ENCODE measurements at places on chromosomes 6 and 20.

DNA sequence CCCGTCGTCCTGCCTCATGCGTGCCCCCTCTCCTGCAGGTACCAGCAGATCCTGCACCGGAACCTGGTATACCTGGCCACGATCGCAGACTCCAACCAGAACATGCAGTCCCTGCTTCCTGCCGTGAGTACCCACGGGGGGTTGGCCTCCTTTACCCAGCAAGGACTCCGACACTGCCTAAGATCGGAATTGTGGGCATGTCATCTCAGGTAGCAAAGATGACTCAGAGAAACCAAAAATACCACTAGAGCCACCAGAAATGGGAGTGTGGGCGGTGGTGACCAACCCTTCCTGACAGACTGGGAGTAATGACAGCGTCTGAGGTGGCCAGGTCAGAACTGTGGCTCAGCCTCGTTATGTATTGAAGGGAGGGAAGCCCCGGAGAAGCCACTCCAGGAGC, 16.3 kb downstream of the SS18L1 start:
- DNase-seq: no peak

DNA sequence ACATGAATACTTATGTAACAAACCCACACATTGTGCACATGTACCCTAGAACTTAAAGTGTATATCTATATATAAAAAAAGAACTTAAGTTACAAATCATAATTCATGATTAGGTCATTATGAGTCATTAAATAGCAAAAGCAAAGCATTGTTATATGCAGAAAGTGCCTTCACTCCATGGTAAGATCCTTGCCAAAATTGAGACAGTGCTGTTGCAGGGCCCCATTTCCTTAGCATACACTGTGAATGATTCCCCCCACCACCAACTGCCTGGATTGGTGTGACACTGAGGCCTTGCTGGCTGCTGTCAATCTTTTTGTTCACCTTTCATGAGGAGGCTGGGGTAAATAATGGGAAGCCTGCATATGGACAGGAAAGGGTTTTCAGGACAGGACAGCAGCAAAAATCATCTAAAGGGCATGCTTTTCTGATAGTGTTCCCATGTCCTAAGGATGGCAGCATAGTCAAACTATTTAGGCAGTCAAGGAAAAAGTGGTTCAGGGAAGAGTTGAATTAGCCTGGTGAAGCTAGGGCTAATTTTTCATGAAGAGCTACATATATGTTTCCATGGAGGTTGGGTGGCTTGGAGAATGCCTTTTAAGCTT, 188.2 kb upstream of the ASCC3 start:
- no peak for DNase-seq

DNA sequence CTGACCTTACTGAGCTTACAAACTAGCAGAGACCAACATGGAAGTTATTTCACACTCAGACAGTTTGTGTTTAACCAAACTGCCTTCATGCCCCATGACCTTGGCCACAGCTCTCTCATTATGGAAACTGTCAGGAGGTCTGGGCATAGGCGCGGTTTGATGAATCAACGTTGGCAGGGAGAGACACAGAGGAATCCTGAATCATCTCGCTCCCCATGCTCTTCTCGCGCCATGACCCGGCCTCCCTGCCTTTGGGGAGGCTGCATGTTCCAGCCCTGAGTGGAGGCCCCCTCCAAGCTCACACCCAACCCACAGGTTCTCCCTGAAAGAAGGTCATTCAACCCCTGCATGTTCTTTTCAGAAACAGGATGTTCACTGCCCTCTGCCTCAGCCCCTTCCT, 15.9 kb upstream of the GDAP1L1 start:
- no peak for DNase-seq

- DNase-seq: no peak
These were observed 110.7 kb downstream of the ADTRP start for GRCh38 chr6:11667876-11668275.

DNA sequence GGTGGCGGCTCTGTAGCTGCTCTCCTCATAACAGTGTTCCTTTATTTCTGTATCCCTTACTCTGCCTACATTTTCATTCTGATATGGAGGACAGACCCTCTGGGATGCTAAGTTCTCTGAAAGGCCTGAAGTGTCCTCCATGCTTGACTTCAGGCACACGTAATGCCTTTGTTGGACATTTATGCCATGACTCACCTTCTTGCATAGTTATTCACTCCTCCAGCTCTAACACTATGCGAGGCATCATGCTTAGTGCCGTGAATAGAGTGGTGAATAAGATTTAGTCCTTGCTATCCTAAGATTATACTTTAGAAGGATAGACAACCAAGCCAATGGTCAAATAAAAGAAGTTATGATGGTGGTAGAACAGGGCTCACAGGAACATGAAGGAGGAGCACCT, 760.9 kb upstream of the FLRT3 start:
- no peak for DNase-seq

DNA sequence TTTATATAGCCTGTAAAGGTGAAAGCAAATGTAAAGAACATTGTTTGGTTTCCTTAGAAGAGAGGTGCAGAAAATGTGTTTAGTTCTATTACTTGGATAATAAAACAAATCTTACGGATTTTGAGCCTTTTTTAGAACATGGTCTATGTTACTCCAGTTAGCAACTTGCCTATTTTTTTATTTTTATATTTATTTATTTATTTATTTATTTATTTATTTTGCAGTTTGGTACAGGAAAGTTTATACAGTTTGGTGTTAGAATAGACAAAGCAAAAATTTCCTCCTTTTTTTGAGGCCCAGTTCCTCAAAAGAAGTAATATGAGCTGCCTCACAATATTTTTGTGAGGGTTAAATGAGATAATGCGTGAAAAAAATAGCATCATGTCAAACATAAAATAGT, 41.6 kb upstream of the EEF1E1 start:
- DNase-seq: no peak

GRCh38 chr20:54172856-54173652, 732 bp downstream of the CYP24A1 start:
- no peak for DNase-seq

GRCh38 chr6:14920276-14920675, 325.6 kb upstream of the JARID2 start:
- no peak for DNase-seq

GRCh38 chr6:33583591-33584155, 3.6 kb upstream of the BAK1 start:
- DNase-seq: no peak

DNA sequence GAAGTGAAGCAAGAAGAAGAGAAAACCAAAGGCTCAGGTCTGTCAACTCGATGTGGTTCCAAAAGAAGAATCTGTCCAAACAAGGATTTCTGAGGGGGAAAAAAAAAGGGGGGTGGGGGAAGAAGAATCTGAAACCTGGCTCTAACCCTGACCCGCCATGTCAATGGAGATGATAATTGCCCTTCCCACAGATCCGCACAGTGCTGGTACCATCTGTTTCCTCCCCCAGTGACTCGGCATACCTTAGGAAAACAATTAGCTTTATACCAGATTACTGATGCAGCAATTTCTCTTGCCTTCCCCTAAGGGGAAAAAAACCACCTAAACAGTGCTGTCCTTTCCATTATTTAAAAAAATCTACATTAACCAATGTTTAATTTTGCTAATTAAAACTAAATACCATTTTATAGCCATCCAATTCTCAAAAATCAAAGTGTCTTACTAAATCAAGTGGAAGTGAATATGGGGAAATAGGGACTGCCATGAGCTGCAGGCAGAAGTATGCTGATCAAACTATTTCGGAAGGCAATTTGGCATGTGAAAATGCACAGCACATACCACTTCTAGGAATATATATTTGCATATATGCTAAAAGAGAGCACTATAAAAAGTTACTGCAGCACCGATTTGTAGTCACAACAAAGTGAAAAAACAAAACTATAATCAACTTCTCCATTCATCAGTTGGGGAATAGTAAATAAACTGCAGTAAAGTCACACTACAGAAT, 46.8 kb downstream of the MAP7 start:
- DNase-seq: no peak

GRCh38 chr20:51447097-51447764, 95.3 kb downstream of the NFATC2 start:
- peak; percentile 95 for DNase-seq

- DNase-seq: no peak
These were observed 149.9 kb upstream of the PTPN1 start for GRCh38 chr20:50360218-50360672.

- no peak for DNase-seq
These were observed 4.5 kb upstream of the DEFB126 start for GRCh38 chr20:137668-138490.

- no peak for DNase-seq
These were observed 389.2 kb upstream of the FLRT3 start for GRCh38 chr20:14726591-14726990.
